ENCODE measurements at places on chromosomes 7 and 10.

DNA sequence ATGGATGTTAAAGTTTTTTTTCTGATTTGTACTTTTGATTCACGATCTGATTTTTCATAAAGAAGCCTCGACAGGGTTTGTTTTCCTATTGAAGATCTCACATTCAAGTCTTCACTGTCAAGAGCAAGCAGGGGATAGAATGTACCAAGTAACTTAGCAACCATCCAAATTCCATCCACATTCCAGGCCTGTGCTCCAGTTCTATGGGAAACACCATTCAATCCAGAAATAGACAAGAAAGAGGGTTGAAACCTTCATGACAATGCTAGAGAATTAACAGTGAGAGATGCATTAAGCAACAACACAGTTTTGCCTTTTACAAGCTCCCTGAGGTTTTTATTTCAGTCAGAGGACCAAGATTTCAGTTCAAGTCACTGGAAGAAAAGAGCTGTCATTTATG, 300.2 kb downstream of the NEBL start:
- DNase-seq = no peak

DNA sequence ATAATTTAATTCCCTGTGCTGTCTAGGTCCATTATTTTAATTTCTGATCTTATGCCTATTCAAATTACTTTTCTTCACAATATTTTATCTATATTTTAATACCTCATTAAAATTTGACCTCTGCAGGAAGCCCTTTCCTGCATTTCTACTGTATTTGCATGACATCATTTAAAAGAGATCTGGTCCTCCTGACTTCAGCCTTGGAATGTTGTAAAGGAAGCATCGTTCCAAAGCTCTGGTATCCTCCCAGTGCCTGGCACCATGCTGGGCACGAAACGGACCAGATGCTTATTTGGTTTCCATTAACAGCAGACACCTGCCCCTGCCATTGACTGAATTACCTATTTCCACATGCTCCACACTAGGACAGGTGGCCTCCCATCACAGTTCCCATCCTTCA, 247.5 kb downstream of the KLF6 start:
- DNase-seq = no peak

DNA sequence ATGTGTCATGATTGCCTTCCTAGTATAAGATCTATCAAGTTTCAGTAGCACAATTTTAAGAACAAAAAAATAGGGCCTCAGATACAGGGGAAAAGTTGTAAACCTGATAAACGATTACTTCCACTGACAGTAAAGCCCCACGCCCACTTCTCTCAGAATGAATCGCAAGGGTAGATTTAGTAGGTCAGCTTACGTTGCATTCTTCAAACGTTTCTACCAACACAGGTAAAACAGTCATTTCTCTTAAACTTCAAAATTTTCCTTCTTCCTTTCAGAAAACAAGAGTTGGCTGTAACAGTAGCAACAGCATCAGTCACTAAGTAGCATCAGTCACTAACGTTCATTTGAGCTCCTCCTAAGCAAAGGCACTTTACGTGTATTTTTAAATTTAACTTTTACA, 221.5 kb downstream of the ADAM12 start:
- DNase-seq = no peak

DNA sequence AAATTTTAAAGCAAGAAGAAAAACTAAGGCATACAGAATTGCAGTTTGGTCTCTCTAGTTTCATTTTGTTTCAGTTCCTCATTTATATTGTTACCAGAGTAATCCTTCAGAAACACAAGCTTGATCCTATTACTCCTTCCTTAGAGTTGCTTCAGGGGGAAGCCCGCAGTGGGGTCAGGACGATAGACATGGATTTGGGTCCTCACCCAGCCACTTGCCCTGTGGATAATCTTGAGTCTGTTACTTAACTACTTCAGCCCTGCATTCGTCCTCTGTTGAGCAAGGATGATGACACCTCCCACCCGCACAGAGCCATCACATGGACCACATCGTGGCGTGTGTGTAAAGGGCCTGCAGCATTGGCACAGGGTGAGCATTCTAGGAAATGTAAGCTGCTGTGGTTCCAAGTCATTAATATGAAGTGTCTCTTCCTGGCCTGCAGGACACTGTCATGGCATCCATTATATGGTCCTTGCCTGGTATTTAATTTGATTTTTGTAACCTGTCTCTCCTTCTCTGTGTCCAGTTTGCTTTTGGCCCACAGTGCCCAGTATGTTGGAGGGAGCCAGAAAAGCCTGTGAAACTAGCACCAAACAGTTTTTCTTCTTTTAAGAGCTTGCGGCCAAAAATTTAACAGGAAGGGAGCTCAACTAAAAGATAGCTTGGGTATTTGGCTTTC, 111.2 kb downstream of the EEPD1 start:
- no peak for DNase-seq

DNA sequence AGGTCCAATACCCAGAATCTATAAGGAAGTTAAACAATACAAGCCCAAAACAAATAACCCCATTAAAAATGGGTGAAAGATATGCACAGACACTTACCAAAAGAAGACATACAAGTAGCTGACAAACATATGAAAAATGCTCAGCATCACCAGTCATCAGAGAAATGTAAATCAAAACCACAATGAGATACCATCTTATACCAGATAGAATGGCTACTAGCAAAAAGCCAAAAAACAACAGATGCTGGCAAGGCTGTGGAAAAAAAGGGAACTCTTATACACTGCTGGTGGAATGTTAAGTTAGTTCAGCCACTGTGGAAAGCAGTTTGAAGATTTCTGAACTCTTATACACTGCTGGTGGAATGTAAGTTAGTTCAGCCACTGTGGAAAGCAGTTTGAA, 331.1 kb downstream of the KIF20B start:
- no peak for DNase-seq

DNA sequence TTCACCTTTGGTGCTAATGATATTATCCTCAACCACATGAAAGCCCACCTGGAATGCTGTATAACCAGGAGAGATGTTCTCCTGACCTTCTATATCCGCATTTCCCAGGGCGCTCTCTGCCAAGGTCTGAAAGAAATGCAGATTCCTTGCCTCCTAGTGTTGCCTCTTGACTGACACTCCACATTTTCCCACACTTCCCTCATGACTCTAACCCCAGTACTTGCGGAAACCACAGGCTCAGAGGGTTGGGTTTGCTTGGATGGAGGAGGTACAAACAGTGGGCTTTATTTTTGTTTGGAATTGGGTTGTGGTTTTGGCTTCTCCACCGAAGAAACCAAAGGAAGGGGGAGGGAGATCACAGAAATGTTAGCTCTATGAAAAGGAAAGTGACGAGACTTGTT, 222.9 kb upstream of the CELF2 start:
- no peak for DNase-seq

GRCh38 chr10:23448802-23449570, 10.1 kb downstream of the OTUD1 start:
- DNase-seq = no peak

DNA sequence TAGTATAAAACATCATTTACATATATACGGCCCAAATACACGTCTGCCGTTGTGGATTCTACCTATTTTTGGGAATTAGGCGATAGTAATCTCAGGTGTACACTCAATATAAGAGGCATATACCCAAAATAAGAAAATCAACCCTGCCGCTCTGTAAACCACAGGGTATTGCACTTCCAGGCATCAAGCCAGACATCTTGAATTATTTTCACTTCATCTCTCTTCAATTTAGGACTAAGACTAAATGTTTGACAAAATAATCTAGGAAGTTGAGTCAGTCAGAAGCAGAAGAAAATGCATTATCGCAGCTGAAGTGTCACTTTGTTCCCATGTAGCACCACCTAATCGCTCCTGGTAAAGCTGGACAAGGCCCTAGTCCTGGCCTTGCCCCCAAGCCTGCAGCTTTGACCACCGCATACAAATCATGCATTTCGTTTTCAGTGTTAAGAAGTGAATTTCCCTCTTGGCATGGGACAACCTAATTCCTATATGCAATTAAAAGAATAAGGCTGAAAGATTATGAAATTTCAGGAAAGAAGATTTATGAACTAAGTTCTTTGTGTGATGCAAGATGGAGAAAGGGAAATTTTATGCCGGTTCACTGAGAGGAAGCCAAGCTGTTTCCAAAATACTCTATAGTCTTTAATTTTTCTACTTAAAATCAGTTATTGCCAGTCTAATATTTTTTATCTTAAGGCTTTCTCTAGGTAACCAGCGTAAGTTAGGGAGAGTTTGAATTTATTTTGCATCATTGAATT, 26.0 kb downstream of the CABCOCO1 start:
- DNase-seq = no peak

DNA sequence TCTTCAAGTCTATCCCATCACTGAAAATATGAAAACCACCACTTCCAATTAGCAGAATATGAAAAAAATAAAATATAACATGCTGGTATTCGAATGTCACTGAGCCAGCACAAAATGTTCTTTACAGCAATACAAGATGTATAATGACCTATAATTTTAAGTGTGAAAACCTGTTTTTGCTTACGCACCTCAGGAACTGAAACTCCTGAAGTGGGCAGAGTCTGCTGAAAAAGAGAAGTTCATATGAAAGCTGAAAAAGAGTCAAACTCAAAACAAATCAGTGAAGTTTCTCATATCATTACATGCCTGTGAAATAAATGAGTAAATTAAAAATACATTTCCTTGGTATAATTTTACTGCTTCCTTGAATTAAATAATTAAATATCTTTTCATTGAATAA, 272.5 kb downstream of the DGKB start:
- DNase-seq = no peak

- no peak for DNase-seq
Measured at GRCh38 chr7:85135977-85136376, 50.9 kb downstream of the SEMA3D start.

GRCh38 chr7:137790828-137791227, 55.9 kb downstream of the DGKI start:
- no peak for DNase-seq

DNA sequence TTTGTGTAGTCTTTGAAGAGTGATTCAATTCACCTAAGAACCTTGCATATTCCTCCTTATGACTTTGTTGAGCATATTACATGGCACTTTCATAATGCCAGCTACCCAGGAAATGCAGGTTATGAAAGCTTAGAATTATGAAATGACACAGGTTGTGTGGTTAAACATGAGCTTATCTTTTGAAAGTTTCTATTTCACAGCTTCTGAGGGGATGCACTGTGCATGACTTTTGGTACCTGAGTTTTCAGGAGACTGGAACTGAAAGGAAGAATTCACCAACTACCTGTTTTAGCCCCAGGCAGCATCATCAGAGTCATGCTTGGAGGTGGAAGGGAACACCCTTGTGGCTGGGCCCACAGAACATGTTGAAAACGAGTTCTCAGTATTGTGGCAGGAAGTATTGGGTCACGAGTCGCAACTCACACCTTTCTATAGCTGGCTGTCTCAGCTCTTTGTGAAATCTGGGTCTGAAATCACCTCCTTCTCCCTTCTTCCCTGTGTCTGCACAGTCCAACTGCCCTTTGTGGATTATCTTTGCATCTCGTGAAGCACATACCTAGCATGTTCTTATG, 228.2 kb downstream of the PTEN start:
- no peak for DNase-seq

- no peak for DNase-seq
Measured at GRCh38 chr7:116920359-116920758, 32.9 kb upstream of the ST7 start.

DNA sequence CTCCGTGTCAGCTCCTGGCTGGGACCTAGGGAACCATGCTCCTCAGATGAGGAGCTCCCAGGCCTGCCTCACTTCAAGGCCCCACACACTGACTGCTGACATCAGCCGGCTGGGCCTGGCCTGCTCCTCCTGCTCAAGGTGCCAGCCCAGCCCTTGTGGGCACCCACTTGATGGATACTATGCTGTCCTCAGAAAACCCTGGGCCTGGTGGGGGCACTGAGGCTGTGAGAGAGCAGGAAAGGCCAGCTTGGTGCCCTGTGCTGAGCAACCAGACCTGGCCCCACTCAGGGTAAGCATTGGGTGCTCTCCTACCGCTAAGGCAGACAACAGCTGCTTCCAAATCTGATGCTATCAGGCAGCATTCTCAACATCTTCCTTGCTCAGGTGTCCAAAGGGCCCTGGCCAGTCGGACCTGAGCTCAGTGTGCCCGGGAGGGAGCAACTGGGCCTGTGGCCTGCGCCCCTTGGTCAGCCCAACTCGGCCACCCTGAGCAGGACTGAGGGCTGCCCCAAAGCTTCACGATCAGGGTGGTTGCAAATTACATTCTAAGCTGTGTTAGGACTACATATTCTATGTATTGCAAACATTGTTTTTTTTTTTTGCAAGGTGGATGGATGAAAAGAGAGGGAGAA, 21.9 kb upstream of the ANTXRL start:
- DNase-seq = no peak

Data from renal cortex interstitium (tissue), 15 donors.